ENCODE measurements at places on chromosomes 1 and 21.

GRCh38 chr1:201357636-201358348 is 19.7 kb downstream of the TNNT2 start:
- no peak for DNase-seq

DNA sequence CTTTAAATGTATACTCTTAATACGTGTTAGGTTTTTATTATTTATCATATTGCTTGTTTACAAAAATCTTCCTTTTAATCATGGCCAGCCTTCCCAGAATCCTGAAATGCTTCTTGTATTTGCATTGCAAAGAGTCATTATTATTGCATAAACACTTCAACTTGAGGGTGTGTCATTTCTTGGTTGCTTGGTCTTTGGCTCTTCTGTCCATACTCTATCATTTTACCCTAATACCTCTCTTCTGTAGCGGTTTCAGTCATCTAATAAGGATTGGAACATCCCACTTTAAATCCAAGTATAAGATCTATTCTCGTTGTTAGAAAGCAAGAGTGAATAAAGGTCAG is 200.6 kb upstream of the CACYBP start:
- DNase-seq = no peak

DNA sequence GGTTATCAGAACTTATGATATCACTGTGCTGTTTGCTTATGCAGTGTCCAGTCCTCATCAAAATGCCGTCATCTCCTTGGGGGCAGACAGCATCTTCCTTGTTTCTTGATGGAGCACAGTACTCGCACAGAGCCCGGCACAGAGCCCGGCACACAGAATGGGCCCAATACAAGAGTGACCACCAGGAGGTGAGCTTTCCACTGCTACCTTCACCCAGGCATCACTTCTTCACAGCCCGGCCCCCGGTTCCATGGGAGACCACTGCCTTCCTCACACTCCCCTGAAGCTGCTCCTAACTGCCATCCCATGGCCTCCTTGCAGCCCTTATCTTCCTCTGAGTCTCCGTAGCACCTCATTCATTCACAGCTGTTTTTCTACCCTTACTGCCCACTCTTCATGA is 94.0 kb downstream of the TNR start:
- no peak for DNase-seq

DNA sequence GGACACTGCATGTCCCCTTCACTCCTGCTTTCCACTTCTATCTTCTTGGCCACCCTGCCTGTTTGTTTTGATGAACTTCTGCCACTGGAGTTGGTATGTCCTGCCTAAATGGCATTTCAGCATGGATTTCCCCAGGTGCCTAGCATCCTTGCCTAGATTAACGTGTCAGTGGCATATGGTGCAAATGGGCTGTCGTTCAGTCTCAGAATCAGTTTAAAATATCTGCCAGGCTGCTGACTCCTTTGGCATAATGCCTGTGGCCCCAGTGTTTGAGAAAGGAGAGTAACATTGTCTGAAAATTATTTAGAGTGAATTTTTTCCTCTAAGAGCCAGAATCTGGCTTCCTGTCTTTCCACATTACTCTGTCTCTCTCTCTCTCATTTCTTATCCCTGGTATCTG is 64.9 kb upstream of the BARHL2 start:
- DNase-seq = no peak

GRCh38 chr1:185894791-185895190 is 160.6 kb downstream of the HMCN1 start:
- no peak for DNase-seq

DNA sequence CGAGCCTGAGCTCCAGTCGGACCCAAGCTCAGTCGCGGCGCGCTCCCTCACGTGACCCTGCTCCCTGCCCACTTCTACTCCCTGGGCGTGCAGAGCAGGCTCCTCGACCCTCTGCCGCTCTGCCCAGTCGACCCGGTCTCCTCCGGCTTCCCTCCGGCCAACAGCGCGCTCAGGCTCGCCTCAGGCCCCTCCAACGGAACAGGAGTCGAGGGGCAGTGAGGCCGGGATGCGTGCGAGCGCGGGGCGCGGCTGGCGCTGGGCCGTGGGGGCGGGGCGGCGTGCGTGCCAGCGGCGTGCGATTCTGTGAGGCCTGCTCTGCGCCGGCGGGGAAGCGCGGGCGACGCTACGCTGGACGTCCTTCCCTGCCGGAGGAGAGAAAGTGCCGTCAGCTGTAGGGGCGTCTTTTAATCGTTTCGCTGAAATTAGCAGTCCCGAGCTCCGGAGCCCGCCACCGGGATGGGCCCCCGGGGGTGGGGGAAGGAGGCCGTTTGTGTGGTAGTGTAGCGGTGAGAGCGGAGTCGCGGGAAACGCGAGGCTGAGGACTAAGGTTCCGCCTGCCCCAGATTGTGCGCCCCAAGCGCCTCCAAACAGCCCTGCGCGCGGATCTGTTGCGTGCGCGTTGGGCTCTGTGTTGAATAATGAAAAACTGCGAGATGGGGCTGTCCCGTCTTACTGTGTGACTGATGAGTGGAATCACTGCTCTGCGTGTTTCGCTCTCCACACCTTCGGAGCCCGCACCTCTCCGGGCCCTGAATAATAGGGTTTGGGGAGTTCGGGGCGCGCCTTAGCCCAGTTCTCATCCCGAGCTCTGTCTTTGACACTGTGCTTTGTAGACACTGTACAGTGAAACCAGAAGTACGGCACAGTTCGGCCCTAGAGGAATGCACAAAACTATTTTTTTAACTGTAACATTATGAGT is at the start of gene ACBD6:
Gene ACBD6, minus strand, starts transcription at position 217 of the 919 bp plus-strand sequence. CDS start 311 bp downstream, outside the sequence.
- peak; percentile 93 for DNase-seq

GRCh38 chr1:38117444-38117887 is 70.9 kb upstream of the POU3F1 start:
- DNase-seq = no peak

- DNase-seq = no peak
These were observed 48.5 kb downstream of the OPRD1 start for GRCh38 chr1:28860332-28861073.

- DNase-seq = no peak
These were observed 41.5 kb upstream of the DIPK1A start for GRCh38 chr1:93002781-93003180.

DNA sequence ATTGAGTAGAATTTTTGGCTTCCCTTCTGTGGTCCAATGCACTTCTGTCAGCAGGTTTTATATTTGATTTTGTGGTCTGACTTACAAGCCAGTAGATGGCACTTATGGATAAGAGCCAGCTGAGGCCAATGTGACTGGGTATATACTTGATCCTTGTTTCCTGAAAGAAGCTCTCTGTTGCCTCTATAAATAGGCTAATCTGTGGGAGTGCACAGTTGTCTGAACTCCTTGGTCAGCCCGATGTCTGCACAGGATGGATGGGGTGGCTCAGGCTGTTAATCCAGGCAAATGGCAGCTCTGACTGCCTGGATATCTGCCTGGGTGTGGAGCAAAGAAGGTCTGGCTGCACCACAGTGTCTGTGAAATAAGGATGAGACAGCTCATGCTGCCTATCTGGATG is 1183.7 kb upstream of the PRMT6 start:
- no peak for DNase-seq

DNA sequence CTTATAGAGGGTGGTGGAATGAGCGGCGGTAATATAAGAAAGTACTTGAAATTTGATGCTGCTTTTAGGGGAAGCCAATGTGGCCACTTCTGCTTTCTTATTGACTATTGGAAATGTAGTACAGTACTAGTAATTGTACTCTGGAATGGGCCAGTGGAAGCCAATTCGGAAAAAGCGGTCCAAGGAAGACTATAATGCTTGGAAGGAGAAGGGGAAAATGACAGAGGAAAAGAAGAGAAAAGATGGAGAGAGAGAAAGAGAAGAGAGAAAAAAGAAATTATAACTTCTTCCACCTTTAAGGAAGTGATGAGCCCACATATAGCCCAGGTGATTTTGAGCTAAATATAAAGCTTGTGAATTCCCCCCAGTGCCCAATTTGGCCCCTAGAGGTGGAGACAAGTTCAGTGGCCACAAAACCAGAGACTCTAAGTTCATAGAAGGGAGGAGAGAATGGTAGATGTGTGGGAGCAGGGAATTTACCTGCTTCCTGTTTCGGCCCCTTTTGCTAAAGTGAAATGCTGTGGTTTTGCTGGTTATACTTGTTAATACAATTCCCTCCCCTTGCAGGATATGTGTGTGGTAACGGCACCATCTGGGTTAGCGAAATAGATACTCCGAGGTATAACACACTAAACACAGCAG is 35.7 kb upstream of the DUSP10 start:
- DNase-seq = no peak

DNA sequence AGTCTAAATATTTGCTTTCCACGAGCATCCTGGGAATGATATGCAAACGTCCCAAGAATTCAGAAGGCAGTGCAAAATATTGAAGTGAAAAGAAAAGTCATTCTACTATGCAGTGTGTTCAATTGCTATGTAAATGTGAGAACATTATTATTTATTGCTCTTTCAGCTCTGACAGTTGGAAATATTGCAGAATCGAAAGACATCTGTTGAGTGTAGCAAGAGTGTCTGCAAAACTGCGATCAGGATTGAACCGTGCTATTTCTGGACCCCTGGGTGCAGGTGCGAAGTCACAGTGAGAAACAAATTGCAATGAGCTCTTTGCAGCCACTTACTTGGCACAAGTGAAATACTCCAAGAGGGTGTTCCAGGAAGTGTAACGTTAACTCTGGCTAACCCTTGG is 566.4 kb downstream of the AJAP1 start:
- DNase-seq = no peak

- no peak for DNase-seq
These were observed 13.6 kb downstream of the GABRD start for GRCh38 chr1:2032737-2033136.

DNA sequence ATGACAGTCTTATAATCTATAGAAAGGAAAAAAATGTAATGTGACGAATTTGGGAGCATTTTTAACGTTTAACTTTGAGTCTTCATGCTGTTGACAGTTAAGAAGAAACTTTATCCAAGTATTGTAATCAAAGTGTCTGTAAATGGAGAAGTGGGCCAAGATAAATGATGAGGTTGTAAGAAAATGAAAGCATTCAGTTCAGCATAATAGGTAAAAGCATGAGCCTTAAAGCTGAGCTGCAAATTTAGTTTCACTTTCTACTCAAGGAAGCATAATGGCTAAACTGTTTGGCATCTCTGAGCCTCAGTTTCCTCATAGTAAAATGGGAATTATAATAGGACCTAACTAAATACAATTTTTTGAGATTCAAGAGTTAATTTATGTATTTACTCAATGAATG is 1554.8 kb downstream of the KCNT2 start:
- DNase-seq = no peak

DNA sequence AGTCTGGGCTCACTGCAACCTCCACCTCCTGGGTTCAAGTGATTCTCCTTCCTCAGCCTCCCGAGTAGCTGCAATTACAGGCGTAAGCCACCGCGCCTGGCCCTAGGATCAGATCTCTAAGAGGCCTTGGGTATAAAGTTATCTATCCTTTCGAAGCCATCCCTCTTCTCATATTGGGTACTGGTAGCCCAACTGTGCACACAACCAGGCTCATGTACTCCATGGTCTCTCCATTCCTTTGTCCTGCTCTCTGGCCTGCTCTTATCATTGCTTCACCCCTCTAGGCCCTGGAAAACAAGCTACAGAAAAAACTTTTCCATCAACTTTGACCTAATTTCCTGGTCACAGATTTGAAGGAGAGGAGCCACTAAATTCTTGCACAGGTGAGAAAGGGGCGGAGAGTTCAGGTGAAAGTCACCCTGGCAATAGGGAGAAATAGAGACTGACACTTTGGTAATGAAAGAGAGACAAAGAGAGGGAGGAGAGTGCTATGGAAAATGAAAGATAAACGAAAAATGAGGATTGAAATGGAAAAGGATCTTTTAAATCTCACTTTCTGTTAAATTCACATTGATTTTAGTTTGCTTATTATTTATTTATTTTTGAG is 6.0 kb downstream of the TXNIP start:
- DNase-seq = no peak

- no peak for DNase-seq
These were observed 82.1 kb downstream of the BRINP2 start for GRCh38 chr1:177252877-177253276.

- no peak for DNase-seq
These were observed 21.2 kb downstream of the AGRN start for GRCh38 chr1:1041092-1041523.

DNA sequence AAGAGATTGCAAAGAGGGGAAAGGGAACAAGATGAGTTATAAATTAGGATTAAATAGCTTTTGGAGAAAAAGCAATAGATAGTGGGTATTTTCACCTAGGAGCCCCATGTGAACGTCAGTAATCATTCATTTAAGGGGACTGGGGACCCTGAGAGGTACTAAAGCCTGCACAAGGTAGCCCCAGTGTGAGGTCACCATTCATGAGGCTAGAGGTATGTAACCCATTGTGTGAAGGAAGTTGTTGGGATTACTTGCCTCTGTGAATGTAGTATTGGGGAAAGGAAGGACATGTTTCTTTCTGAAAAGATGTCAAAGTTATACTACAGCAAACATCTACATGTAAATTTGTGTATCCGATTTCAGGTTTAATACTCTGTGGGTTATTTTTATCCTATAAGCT is 276.8 kb downstream of the TBX15 start:
- no peak for DNase-seq

GRCh38 chr21:25457411-25457810 is 149.9 kb downstream of the MRPL39 start:
- DNase-seq = no peak

- no peak for DNase-seq
These were observed 3.9 kb upstream of the FAM78B start for GRCh38 chr1:166170726-166171125.

- no peak for DNase-seq
These were observed 735 bp downstream of the TTC13 start for GRCh38 chr1:230977761-230978490.

DNA sequence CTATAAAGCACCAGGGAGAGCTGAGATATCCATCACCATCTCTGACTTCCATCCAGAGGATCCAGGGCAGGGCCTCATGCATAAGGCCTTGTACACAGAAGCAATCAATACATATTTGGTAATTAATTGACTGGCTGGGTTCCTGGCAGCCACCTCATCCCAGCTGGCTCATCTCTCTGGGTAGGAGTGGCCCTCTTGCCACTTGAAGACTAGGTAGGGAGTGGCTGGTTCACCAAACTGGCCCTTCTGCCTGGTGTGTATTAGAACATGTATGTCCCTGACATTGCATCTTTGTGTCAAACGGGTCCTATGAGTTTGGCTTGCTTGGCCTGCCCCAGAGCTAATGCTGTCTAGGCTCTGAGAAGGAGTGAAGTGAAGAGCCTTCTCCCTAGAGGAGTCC is 11.8 kb downstream of the NUAK2 start:
- DNase-seq = no peak

- DNase-seq = no peak
These were observed 32.1 kb downstream of the LAMC2 start for GRCh38 chr1:183218027-183218618.

- peak; percentile 67 for DNase-seq
These were observed 85.7 kb downstream of the DMRTB1 start for GRCh38 chr1:53544728-53545515.

DNA sequence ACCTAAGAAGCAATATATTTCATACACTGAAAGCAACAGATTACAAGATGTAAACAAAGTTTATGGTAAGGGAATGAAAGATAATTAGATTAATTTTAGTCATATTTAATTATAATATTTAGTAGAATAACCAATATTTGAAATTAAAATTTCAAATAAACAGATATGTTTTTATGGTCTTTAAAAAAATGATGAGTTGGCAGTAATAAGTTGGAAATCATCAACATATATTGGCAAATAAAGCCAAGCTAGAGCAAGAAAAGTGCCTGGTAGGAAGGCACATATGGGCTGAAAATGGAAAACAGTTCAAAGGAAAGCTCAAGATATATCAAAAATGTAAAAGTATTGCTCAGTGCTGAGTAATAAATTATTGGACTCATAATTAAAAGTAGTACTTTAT is 1274.0 kb downstream of the AMY1C start:
- no peak for DNase-seq

GRCh38 chr1:57072401-57073110 is 106.7 kb upstream of the C8B start:
- no peak for DNase-seq

Data from mesenteric fat pad (tissue), 1 donor.